ENCODE measurements at places on chromosomes 16 and 17. TPM values are rescaled to one million over a fixed set of nuclear protein-coding genes. Genes with fewer than 3 reads are reported as not detected.

Gene ANKS4B
- total RNA-seq, result 0.13 TPM

Gene NTN1
- total RNA-seq, result 6.1 TPM

GRCh38 chr17:19284005-19284959, 47.1 kb downstream of the EPN2 start:
- DNase-seq, result no peak

Gene IKZF3
- 0.89 TPM for total RNA-seq

Gene RNF222
- 16.3 TPM for total RNA-seq

DNA sequence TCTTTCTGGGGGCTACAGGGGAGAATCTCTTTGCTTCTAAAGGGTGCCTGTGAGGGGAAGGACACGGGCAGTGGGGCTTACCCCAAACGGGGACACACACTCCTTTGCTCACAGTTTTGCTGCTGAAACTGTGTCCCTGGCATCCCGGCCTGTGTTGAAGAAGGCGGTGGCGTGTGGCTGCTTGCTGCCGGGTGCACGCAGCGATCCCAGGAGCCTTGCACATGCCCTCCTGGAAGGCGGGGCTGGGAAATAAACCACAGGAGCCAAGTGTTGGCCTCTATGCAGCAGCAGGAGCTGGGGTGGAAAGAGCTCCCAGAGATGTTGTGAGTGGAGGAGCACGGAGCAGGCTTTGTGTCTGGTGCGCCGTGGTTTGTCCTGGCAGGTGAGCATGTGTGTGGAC, 131.0 kb upstream of the CIBAR2 start:
- DNase-seq, result no peak

GRCh38 chr16:89036776-89037175, 56.9 kb upstream of the ACSF3 start:
- no peak for DNase-seq

DNA sequence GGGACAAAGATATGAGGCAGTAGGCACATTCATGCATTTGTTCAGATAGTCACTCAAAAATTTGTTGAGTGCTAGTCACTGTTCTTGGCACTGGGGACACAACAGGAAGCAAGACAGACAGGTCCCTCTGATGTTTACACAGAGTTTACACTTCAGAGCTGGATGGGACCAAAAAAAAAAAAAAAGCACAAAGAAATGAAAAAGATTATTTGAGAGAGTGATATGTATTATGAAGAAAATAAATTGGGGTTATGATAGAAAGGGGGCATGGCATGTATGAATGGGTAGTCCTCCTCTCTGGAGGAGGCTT, 3.5 kb upstream of the YPEL2 start:
- no peak for DNase-seq

DNA sequence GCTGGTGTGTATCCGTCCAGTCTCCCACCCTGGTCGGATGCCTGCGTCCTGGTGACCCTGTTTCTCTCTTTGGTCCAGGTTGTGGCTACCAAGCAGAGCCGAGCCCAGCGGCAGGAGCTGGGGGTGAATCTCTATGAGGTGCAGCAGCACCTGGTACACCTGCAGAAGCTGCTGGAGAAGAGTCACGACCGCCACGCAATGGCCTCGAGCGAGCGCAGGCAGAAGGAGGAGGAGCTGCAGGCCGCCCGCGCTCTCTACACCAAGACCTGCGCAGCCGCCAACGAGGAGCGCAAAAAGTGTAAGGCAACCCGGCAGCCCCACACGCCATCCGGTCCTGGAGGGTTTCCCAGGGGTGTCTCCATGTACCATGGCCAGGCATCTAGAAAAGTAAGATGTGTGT, 13.5 kb downstream of the CCDC40 start:
- DNase-seq, result no peak

Gene KRTAP1-5
- total RNA-seq, result not detected

GRCh38 chr16:12276576-12276975, 300.0 kb downstream of the SNX29 start:
- no peak for DNase-seq

- DNase-seq, result no peak
Observed at GRCh38 chr17:36721560-36722120, 120.3 kb downstream of the MRM1 start.

DNA sequence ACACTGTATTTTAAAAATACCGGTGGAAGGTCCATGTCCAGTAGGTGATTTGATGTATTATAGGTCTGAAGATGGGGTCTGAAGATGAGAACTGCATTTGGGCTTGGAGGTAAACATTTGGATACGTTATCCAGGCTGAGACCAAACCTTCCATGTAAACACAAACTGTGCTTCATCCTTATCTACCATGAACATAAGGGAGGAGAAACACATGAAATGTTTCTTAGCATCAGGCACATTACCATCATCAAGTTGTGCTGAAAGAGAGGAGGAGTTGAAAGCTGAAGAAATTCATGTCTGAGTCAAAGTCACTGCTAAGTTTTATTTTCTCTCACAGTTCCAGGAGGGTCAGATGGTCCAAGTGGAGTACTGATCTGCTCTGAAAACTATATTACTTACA, 11.4 kb downstream of the SF3B3 start:
- no peak for DNase-seq

DNA sequence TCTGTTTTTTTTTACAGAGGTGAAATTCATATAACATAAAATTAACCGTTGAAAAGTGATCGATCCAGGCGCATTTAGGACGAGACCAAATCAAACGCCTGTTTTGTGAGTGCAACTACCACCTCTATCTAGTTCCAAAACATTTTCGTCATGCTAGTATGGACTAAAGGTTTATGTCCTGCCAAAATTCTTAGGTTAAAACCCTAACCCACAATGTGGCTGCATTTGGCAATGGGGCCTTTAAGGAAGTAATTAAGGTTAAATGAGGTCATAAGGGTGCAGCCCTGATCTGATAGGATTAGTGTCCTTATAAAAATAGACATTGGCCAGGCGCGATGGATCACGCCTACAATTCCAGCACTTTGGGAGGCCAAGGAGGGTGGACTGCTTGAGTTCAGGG, 32.8 kb upstream of the RCVRN start:
- no peak for DNase-seq

- DNase-seq, result no peak
Observed at GRCh38 chr16:19175492-19176262, 7.6 kb downstream of the SYT17 start.

Gene NUDT7
- 13.4 TPM for total RNA-seq

DNA sequence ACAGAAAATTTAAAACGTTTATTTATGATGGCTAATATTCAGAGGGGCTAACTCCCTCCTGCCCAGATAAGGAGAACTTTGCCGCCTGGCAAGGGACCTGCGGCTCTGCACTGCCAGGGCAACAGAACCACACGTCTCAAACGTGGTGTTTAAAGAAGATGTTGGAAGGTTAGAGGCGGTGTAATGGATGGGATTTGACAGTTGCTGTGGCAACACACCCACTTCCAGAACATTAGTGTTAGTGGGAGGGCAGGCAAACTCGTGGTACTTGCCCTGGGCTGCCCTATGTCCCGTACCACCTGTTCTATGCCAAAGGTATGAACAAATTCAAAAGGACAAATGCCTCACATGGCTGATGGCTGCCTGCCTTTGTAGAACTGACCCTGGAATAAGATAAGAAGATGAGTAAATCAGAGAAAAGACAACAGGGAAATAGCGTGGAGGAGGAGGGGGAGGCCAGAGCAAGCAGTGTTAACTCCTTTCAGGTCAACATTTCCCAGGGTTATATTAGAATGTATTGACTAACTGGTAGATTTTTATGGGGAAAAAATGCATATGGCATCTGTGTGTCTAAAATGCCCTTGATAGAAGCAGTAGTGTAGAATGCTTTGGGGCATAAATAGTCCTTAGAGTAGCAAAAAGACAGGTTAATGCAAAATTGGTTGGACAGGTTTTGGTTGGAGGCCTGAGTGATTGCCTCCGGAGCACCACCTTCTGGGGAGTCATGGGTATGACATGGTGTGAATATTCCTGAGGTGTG, 30.8 kb downstream of the HLF start:
- peak; percentile 62 for DNase-seq

All from lower leg skin (tissue), 4 donors.